ENCODE measurements at places on chromosomes 3 and 15. TPM values are rescaled to one million over a fixed set of nuclear protein-coding genes. Genes with fewer than 3 reads are reported as not detected.

Gene THPO
- 0.56 TPM for total RNA-seq

Gene GXYLT2
- 14.3 TPM for total RNA-seq

DNA sequence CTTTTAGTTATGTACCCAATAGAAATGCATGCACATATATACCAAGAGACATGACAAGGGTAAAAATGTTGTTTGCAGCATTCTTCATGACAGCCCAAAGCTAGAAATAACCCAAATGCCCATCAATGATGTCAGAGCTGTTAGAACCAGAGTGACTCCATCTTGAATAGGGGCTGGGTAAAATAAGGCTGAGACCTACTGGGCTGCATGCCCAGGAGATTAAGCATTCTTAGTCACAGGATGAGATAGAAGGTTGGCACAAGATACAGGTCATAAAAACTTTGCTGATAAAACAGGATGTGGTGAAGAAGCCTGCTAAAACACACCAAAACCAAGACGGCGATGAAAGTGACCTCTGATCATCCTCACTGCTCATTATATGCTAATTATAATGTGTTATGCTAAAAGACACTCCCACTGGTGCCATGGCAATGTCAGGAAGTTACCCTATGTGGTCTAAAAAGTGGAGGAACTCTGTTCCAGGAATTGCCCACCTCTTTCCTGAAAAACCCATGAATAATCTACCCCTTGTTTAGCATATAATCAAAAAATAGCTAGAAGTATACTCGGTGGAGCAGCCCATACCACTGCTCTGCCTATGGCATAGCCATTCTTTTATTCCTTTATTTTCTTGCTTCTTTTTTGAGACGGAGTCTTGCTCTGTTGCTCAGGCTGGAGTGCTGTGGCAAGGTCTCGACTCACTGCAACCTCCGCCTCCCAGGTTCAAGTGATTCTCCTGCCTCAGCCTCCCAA is 32.9 kb downstream of the ZBTB11 start:
- H3K27me3 ChIP-seq, result no peaks in the 10 kb centered on the region
- no peak overlapping the region for H3K4me3 ChIP-seq
- DNase-seq, result no peak
- H3K4me1 ChIP-seq, result no peaks in the 10 kb centered on the region
- H3K36me3 ChIP-seq, result peaks cover 22% of the 10 kb centered on the region
- no peak overlapping the region for H3K27ac ChIP-seq

DNA sequence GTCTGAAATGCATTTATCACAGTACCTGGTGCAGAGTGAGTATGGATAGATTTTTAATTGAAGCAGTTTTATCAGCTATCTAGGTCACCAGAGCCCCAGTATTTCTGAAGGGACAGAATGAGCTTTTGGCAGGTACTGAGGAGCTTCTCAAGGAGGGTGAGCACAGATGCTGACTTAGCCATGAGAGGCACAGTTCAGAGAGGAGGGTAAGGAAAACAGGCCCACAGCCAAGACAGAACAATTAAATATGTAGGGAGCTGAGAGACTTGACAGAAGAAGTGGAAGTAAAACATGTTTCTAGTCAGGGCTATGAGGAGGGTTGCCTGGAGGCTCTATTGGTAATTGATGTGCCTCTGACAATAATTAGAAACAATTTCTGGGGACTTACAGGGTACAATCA is 20.1 kb downstream of the ZNF80 start:
- no peaks in the 10 kb centered on the region for H3K36me3 ChIP-seq
- no peak overlapping the region for H3K27ac ChIP-seq
- DNase-seq, result no peak
- no peaks in the 10 kb centered on the region for H3K4me1 ChIP-seq

GRCh38 chr15:30990036-30990435 is 1.4 kb downstream of the MTMR10 start:
- H3K4me1 ChIP-seq, result peaks cover 63% of the 10 kb centered on the region
- no peaks in the 10 kb centered on the region for H3K27me3 ChIP-seq
- DNase-seq, result no peak
- H3K4me3 ChIP-seq, result peak overlapping the region; percentile 97

- H3K4me3 ChIP-seq, result no peak overlapping the region
- no peaks in the 10 kb centered on the region for H3K27me3 ChIP-seq
- no peaks in the 10 kb centered on the region for H3K4me1 ChIP-seq
- H3K36me3 ChIP-seq, result no peaks in the 10 kb centered on the region
- DNase-seq, result no peak
Observed at GRCh38 chr3:178634975-178635374, 98.7 kb downstream of the KCNMB2 start.

- no peaks in the 10 kb centered on the region for H3K36me3 ChIP-seq
- no peaks in the 10 kb centered on the region for H3K27me3 ChIP-seq
- no peak overlapping the region for H3K4me3 ChIP-seq
- DNase-seq, result no peak
- no peaks in the 10 kb centered on the region for H3K4me1 ChIP-seq
Observed at GRCh38 chr3:111603679-111604078, 8.5 kb upstream of the ZBED2 start.

GRCh38 chr15:51841406-51842040 is 12.1 kb downstream of the TMOD3 start:
- no peaks in the 10 kb centered on the region for H3K27me3 ChIP-seq
- no peak for DNase-seq
- no peaks in the 10 kb centered on the region for H3K36me3 ChIP-seq
- H3K4me1 ChIP-seq, result peaks cover 85% of the 10 kb centered on the region

DNA sequence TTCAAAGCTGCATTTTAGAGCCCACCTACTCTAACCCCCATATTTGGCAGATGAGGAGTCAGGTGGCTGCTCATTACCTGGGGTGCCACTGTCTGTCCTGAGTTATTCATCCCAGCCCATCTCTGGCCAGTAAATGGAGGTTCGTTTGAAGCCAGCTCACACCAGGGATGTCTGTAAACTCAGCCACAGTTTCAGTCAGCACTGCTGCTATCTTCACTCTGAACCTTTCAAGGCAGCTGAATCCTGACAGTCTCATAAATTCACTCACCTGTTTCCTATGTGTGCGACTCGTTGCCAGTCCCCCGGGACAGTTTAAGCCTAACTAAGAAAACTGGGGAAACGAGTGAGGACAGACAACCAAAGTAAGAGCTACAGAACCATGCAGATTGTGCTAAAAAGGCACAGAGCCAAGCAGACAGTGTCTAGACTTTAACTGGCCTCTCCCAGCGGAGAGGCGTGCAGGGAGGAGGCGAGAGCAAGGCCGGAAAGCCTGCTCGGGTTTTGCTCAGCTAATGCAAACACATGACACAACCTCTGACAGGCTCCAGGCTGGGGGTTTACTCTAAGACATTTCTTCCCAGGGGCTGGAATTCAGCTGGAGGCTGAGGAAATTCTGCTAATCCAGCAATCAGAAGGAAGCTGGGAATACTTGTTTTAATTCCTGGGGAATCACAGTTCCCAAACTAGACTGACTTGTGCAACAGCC is 12.0 kb downstream of the FSTL1 start:
- DNase-seq, result peak; percentile 83
- peaks cover 80% of the 10 kb centered on the region for H3K4me1 ChIP-seq
- H3K27ac ChIP-seq, result peak overlapping the region; percentile 57

- H3K36me3 ChIP-seq, result no peaks in the 10 kb centered on the region
- no peak overlapping the region for H3K27ac ChIP-seq
- no peaks in the 10 kb centered on the region for H3K4me1 ChIP-seq
- H3K27me3 ChIP-seq, result no peaks in the 10 kb centered on the region
Observed at GRCh38 chr3:25894101-25894500, 104.2 kb downstream of the OXSM start.

DNA sequence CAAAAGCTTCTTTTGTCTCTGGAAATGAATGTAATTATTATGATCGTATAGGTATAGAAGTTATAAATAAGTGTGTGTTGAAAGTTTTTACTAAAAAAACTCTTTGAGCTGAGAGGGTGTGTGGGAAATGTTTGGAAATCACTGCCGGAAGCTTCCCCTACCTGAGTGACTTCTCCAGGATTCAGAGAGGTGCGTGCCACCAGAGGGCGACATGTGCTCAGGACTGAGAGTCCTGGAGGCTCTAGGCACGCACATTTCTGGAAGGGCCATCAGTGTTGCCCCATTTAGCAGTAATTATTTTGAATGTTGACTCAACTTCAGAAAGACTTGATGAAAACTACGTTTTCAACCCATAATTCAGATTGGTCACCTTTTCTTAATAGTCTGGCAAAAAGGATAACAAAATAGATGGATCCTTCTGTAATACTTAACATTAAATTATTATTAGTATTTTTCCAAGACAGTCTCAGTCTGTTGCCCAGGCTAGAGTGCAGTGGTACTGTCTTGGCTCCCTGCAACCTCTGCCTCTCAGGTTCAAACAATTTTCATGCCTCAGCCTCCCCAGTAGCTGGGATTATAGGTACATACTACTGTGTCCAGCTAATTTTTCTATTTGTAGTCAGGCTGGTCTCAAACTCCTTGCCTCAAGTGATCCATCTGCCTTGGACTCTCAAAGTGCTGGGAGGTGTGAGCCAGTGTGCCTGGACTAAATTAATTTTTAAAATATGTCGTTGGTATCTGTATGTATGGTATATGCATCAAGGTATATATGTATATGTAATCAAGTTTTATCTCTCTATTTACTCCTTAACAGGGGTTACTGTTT is 34.5 kb downstream of the GPR171 start:
- H3K36me3 ChIP-seq, result no peaks in the 10 kb centered on the region
- DNase-seq, result peak; percentile 83
- H3K4me3 ChIP-seq, result no peak overlapping the region
- peaks cover 6% of the 10 kb centered on the region for H3K4me1 ChIP-seq
- H3K27ac ChIP-seq, result no peak overlapping the region
